ENCODE measurements at places on chromosomes 2 and 18. TPM values are rescaled to one million over a fixed set of nuclear protein-coding genes. Genes with fewer than 3 reads are reported as not detected.

The SERTAD2 gene
- total RNA-seq = 7.7 TPM

The MAPRE2 gene
- 21.5 TPM for total RNA-seq

DNA sequence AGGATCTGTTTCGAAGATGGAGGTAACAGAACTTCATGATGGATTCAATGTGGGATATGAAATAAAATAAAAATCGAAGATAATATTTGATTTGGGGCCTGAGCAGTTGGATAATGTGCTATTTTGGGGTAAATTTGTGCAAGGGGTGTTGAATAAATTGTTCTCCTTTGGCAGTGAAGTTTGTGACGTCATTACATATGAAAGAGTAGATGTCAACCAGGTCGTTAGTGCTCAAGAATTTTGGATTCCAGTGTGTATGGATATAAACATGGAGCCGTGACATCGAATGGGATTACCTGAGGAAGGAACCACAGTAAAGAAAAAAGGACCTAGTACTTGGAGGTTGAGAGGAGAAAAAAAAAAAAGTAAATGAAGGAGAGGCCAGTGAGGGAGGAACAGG lies 253.0 kb downstream of the NCKAP5 start:
- H3K4me1 ChIP-seq = no peaks in the 10 kb centered on the region
- no peaks in the 10 kb centered on the region for H3K36me3 ChIP-seq
- no peak overlapping the region for H3K4me3 ChIP-seq
- no peak for DNase-seq
- no peaks in the 10 kb centered on the region for H3K27me3 ChIP-seq
- no peak overlapping the region for H3K27ac ChIP-seq

DNA sequence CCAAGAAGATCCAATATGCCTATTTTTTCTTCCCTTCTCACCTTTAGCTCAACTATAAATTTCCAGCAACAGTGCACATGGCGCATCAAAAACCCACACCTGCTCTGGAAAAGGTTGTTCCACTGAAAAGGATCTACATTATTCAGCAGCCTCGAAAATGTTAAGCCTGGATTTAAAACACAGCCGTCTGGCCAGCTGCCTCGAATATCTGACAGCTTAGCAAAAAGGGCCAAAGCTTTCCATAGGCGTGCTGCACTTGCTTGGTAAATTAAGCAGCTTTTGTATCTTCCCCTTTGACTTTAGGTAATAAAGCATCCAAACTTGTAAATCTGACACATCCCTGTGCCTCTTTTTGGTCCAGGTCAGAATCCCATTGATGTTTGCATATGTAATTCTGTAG lies 20.5 kb downstream of the DAPL1 start:
- no peak overlapping the region for H3K27ac ChIP-seq
- no peaks in the 10 kb centered on the region for H3K4me1 ChIP-seq
- no peaks in the 10 kb centered on the region for H3K27me3 ChIP-seq
- H3K36me3 ChIP-seq = no peaks in the 10 kb centered on the region
- no peak overlapping the region for H3K4me3 ChIP-seq

The C2orf66 gene
- not detected for total RNA-seq

DNA sequence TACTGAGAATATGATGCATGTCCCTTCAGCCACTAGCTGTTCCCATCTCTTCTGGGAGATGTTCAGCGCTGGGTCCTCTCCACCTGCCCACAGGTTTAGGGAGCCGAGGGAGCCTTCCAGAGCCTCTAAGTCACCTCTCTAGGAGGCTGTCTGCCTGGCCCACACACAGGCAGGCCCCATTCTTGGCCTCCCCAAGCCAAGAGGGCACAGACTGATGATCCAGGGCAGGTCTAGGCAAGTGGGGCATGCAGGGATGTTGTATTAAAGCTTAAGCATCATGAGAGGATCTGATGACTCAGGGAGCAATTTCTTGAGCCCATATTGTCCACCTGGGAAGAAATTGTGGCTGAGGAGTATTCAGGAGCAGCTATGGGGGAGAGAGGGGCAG lies 19.9 kb downstream of the TMSB10 start:
- no peak for DNase-seq
- H3K4me1 ChIP-seq = peaks cover 5% of the 10 kb centered on the region
- H3K27me3 ChIP-seq = no peaks in the 10 kb centered on the region
- no peaks in the 10 kb centered on the region for H3K36me3 ChIP-seq
- no peak overlapping the region for H3K27ac ChIP-seq

DNA sequence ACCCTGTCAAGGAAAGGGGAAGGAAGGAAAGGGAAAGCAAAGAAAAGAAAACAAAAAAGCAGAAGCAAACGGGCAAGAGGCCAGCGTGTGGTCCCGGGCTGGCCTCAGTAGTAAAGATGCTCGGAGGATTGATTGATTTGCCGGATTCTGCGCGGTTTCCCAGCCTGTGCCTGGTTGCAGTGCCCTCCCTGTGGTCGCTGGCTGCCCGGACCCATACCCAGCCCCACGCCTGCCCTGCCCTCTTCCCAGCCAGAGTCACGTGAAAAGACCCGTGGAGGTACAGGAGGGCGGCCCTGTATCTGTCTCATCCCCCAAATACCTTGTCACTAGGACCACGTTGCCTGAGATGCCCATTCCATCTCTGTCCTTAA lies 55.1 kb upstream of the IMP4 start:
- no peak overlapping the region for H3K27ac ChIP-seq
- H3K4me1 ChIP-seq = no peaks in the 10 kb centered on the region
- H3K36me3 ChIP-seq = no peaks in the 10 kb centered on the region
- DNase-seq = no peak

The FAM110C gene
- 17.8 TPM for total RNA-seq

- H3K27ac ChIP-seq = no peak overlapping the region
- H3K4me1 ChIP-seq = no peaks in the 10 kb centered on the region
- no peak for DNase-seq
- no peaks in the 10 kb centered on the region for H3K36me3 ChIP-seq
- H3K27me3 ChIP-seq = no peaks in the 10 kb centered on the region
These were observed 980.1 kb upstream of the POU3F3 start for GRCh38 chr2:103873716-103874351.

DNA sequence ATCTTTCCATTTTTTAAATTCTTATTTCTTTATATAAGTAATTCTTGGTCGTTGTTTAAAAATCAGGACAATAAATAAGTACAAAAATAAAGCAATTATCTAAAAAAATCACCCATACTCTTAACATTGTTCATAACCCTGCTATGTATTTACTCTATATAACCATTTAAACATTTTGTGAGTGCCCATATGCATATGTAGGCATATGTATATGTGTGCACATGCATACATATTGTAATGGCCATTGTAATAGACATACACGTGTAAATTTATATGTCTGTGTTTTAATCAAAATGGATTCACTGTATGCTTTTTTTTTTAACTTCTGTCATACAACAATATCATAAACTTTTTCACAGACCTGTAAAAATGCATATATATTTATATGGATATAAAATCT lies 25.6 kb downstream of the DNAJC10 start:
- no peak overlapping the region for H3K27ac ChIP-seq
- H3K27me3 ChIP-seq = no peaks in the 10 kb centered on the region
- no peak for DNase-seq
- H3K36me3 ChIP-seq = peaks cover 38% of the 10 kb centered on the region

DNA sequence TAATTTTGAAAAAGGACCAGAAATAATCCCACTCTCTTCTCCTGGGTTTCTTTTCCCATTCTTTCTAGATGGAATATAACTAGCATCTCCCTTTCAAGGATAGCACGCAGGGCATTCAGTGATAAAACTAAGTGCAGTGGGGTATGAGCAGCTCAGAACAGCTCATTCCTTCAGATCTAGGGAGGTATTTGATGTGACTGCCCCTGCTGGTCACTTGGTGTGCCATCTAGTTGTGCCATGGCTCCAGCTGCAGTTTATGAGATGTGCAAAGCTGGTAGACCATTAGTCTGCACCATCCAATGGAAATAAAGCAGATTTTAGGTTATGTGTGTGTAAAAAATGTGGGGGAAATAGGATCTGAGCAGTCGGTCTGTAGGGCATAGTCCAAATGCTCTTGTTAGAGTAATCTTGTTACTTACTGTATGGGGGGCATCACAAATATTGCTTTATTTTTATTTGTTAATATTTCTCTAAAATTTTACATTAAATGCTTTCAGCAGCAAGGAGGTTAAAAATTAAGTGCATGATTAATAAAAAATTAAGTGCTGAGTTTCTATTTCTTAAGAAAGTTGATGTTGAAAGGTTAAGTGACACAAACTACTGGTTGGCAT lies 38.9 kb downstream of the CTAGE1 start:
- peak; percentile 50 for DNase-seq
- no peak overlapping the region for H3K4me3 ChIP-seq
- no peaks in the 10 kb centered on the region for H3K36me3 ChIP-seq
- no peaks in the 10 kb centered on the region for H3K27me3 ChIP-seq
- H3K27ac ChIP-seq = no peak overlapping the region

GRCh38 chr2:27992787-27993401 lies 102.4 kb downstream of the BABAM2 start:
- H3K27ac ChIP-seq = no peak overlapping the region
- no peak overlapping the region for H3K4me3 ChIP-seq
- no peak for DNase-seq
- H3K27me3 ChIP-seq = no peaks in the 10 kb centered on the region
- no peaks in the 10 kb centered on the region for H3K36me3 ChIP-seq
- H3K4me1 ChIP-seq = no peaks in the 10 kb centered on the region

All from right lobe of liver (tissue), 6 donors.